ENCODE measurements at places on chromosomes 16 and 17.

DNA sequence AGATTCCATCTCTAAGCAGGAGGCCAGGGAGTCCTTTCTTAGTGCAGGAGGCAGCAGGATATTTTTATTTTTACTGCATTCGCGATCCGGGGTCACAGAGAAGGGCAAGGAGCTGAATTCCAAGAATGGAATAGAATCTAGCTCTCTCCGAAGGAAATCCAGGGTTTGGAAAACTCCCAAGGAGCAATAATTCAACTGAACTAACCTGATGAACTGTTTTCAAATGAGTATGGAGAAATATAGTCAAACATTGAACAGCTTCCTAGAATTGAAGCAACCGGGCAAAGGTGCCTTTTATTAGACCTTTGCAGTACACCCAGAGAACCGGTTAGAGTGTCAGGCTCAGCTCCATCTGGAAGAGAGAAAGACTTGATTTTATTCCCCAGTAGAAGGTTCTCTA is 120.7 kb upstream of the MAF start:
- no peak for DNase-seq

DNA sequence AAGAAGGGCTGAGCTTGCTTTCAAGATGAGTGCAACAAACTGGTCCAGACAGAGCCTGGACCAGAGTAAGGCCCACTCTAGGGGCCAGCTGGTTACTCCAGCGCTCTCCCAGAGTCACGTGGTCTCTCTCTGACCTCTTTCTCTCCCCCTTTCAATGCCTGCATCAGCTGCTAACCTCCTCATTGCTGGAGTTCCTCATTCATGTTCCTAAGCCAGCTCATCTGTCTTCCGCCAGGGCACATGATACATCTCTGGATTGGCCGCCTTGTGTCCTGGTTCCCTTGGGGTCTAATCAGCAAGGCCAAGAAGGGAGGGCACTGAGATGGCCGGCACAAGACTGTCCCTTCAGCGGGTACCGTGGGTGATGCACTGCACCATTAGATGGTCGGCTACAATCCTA is 26.9 kb upstream of the ZFP90 start:
- no peak for DNase-seq

DNA sequence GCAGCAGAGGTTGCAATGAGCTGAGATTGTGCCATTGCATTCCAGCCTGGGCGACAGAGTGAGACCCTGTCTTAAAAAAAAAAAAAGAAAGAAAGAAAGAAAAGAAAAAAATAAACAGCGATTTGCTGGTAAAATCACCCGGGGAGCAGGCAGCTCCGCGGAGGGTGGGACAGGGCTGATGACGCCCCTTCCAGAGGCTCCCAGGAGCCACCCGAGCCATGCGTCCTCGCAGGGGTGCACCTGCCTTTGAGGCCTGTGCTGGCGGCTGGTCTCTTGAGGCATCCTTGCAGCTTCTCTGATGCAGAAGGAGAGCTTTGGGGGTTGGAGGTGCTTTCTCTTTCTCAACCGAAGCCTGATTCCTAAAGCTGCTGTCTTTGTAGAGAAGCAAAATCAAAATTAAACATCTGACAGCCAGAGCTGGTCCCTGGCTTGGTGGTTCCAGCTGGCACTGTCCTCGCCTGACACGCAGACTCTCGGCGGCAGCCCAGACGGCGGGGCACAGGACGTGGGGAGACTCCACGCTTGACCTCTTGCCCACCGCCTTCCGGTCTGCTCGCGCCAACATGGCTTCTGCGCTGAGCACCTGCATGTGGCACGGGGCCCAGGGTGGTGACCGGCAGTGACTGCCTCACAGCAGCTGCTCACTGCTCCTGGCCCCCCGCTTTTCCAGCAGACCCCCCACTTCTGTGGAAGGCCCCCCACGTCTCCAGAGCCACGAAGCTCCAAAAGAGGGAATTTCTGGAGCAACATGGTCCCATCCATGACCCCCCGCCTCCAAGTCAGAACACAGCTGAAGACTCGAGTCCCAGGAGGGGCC is 6.6 kb downstream of the UTS2R start:
- no peak for DNase-seq

DNA sequence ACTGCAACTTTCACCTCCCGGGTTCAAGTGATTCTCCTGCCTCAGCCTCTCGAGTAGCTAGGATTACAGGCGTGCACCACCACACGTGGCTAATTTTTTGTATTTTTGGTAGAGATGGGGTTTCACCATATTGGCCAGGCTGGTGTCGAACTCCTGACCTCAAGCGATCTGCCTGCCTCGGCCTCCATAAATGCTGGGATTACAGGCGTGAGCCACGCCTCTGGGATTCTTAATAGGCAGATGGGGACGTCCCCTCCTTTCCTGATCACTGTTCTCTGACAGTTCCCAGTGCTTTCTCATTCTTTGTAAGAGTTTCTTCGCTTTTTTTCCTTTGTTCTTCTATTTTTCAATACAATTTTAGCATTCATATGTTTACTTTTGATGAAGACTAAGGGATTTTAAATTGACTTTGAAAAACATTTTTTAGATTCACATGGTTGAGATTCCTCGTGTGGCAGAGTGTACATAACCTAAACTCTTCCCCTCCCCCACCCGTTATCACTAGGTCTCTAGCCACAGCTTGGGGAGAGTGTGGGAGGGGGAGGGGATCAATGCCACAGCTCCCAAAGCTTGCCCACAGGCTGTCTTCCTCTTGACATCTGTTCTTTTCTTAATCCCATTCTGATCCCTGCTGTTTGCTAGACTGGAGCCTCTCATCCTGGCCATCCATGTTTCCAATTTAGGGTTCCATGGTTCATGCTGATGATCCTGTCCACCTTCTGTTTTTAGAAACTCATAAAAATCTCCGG is 11.0 kb downstream of the ADORA2B start:
- no peak for DNase-seq

DNA sequence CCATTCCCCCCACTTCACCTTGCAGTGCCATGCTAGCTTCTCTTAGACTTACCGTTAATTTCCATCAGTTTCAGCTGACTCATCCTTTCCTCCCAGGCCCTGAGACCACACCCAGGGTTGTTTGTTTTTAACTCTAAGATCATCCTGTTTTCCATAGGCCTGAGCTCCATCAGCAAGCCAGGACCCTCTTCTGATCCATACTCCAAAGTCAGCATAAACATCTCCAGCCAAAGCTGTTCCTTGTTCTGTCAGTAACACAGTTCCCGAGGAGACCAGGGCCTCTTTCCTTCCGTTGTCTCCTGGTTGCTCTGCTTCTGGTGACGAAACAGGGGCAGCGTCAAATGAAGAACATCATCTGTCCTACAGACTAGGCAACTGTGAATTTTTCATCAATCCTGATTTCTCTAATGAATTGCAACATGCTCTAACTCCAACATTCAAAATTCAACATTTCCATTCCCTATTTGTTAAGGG is 83.8 kb upstream of the HNF1B start:
- no peak for DNase-seq

GRCh38 chr17:75645501-75645888 is 12.3 kb downstream of the SMIM5 start:
- DNase-seq, result peak; percentile 26

GRCh38 chr16:86406056-86406455 is 104.3 kb upstream of the FOXF1 start:
- no peak for DNase-seq

DNA sequence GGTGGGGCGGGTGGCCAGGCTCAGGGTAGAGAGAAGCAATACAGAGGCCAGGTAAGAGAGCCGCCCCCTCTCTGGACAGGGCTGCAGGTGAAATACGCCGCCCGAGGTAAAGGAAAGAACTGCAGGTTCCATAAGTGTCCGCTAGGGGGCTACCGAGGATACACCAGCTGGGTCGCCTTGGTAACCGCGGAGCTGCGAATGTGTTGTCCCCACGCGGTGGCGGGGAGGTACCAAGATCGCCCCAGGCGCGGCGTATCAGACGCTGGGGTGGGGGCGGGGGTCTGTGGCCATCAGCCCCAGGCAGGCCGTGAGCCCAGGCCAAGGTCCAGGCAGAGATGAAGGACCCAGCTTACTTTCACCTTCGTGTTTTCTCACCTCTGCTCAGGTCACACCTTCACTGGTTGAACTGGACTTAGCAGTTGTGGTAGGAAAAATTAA is 18.4 kb upstream of the ZFP90 start:
- DNase-seq, result peak; percentile 44

DNA sequence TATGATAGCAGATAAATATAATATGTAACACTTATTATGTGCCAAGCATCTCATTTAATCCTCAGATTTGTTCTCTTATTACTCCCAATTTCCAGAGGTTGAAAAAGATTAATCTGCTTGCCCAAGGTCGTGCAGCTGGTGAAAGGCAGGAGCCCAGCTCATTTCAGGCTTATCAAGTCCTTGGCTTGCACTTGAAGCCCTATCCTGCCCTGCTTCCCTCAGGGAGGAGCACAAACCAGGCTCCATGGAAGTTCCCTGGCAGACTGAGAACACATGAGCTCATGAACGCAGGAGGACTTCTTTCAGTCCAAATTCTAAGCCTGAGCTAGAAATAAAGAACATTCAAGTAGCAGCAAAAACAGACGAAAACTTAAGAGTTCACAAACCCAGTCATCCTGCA is 74.8 kb downstream of the USP31 start:
- no peak for DNase-seq

GRCh38 chr17:54944796-54945195 is 23.7 kb downstream of the COX11 start:
- DNase-seq, result no peak

DNA sequence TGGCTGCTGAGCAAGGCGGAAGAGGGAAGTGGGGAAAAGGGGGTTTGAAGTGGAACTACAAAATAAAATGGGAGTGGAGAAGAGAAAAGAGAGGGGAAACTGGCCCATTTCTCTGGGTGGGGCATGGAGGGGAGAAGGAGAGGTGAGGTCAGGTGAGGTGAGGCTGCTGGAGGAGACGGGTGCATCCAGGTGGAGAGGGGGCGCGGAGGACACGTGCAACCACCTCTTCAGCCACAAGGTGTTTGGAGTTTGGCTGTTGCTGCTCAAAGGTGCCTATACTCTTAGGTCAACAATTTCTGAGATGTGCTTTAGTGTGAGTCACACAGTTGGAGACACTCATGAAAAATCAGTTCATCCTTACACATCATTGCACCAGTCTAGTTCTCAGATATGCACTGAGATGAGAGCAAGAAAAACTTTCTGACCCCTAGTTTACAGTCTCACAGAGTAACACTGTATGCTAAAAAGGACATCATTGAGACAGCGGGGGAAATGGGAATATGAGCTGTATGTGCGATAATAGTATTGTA is 4.8 kb downstream of the SLC6A4 start:
- no peak for DNase-seq

DNA sequence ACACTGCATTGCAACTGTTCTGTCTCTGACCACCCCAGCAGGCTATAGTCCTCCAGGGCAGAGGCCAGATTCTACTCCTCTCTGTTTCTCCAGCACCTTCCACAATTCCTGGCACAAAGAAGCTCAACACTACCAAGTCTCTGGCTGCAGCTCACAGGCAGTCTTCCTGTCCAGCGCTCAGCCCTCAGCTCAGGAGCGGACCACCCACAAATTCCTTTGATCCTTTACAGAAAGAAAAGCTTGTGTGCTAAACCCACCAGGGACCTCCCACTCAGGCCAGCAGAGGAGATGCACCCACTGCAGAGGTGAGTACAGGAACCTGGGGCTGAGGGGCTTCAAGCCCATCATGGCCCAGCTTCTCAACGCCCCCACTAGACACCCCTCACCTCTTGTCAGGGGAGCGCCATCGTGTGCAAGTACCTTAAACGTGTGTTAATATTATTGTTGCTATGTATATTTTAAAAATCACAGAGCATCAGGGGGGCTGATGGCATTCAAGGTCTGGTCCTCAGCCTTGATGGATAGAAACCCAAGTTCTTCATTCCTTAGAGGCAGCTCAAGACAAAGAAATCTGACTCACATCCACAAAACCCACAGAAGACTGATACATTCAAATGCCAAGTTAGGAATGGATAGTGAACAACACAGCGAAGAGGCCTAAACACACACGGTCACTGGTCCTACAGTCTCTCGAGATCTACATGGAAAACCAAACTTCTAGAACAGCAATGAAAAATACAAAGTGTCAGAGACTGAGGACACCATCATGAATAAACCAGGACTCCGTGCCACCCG is 8.4 kb downstream of the HSDL1 start:
- no peak for DNase-seq

- DNase-seq, result no peak
Observed at GRCh38 chr16:89139907-89140361, 31.6 kb upstream of the CDH15 start.

DNA sequence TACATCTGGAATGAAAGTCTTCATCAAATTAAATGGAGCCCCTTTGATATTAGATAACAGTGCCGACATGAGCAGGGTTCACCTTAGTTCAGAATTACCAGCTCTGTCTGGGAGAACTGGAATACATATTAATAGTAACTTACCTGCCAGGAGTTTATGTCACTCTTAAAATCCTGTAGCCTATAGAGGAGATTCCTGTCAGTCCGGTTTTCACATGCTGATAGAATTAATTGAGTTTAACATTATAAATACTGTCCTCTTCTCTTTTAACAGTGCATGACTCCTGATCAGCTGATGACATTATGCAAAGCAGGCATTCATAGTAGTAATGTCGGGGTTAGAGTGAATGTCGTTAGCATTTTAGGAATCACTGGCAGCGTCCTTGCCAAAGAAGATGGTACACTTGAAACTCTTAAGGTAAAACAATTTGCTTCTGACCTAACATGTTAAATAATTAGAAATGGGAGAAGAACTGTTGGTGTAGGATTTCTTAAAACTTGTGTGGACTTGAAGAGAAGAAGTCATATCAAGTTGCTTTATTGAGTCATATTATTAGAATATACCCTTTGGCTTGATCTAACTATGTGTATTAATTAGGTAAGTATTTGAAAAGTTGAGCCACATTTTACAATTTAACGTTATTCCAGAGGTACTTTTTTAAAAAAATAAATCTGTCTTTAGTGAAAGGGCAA is 34.3 kb downstream of the HEATR3 start:
- DNase-seq, result no peak

DNA sequence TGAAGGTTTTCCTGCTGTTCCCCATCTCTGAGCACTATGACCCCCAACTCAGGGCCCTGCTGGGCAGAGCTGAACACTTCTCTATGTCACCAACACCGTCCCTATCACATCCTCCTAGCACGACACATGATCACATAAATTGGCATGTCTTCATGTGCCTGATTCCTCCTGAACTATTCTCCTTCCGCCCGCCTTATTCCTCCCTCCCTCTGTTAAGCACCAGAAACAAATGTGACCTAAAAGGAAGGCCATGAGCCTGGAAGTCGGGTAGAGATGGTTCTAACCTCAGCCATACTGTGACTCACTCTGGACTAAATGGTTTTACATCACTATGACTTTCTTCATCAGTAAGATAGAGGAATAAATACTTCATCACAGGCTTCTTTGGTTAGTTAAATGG is 80.8 kb upstream of the DYNLRB2 start:
- no peak for DNase-seq

DNA sequence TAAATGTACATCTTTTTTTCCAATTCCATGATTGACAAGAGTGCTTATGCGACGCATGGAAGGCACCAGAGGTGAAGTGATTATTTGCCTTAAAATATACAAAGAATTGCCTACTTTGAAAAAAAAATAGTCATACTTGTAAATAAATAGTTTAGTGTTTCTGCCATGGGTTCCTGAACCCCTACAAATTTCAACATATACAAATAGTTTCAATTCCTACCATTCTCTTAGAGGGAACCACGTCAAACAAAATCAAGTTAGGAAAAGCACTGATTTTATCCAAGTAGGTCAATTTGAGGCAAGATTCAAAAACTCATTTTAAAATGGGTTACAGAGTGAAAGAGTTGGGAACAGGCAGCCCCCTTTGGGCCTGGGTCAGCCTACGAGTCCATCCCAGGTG is 11.7 kb downstream of the CMTM3 start:
- DNase-seq, result no peak

- no peak for DNase-seq
Observed at GRCh38 chr16:67907397-67908180, 14.5 kb downstream of the PSKH1 start.

GRCh38 chr17:33750943-33751701 is 458.0 kb upstream of the ASIC2 start:
- no peak for DNase-seq
